ENCODE measurements at places on chromosomes 1 and 21.

- DNase-seq = no peak
Measured at GRCh38 chr1:236844499-236845271, 49.6 kb downstream of the MTR start.

GRCh38 chr1:109091078-109091838, 694 bp downstream of the TMEM167B start:
- DNase-seq = peak; percentile 37

DNA sequence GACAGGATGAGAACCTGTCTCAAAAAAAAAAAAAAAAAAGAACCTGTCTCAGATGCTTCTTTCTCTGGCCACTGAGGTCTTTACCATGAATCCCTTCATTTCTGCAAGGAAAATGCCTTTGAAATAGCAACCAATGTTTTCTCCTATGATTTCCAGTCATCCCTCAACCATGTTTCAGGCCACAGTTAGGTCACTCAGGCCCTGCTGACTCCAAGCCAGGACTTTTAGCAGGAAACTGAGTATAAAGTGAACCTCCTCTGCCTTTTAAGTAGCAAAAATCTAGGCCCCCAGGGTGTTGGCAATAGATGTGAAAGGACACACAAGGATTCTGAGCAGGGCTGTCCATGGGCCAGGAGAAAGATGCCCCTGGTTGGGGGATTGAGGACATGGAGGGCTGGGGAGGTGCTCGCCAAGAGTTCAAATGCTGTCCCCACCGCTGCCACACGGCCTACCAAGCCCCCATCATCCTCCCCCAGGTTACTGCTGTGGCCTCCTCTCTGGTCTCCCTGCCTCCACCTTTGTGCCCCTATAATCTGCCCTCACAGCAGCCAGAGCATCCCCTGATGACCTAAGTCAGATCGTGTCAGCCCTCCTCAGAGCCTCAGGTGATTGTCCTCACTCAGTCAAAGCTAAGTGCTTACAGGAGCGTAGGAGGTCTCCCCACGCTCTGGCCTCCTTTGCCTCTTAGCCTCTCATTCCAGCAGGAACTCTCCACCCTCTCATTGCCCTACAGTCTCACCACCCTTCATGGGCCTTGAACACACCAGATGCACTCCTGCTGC, 54.6 kb downstream of the MATN1 start:
- no peak for DNase-seq

DNA sequence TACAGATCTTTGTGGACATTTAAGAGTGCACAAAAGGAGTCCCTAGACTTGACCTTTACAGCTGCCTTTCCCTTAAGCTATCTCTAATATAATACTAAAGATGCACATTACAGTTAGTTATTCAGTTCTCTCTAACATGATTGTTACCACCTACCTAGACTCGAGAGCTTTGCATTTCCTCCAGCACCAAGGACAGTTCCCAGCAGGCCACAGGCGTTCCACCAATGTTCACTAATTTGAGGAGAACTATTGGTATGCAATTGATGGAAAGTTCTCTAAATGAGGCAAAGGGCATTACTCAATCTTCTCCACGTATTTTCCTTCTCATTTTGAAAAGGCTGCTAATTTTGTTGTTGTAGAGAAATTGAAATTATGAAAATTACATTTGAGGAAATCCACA, 5.4 kb upstream of the NTNG1 start:
- DNase-seq = peak; percentile 46

- no peak for DNase-seq
Measured at GRCh38 chr1:210234329-210234757, 1.7 kb downstream of the SERTAD4 start.

GRCh38 chr1:156114101-156114918, at the start of gene LMNA:
TSS of gene LMNA (plus strand) at chr1:156114711. CDS start at chr1:156114919, 208 bp downstream.
- peak; percentile 97 for DNase-seq

GRCh38 chr1:29842130-29842529, 605.8 kb downstream of the PTPRU start:
- DNase-seq = no peak

DNA sequence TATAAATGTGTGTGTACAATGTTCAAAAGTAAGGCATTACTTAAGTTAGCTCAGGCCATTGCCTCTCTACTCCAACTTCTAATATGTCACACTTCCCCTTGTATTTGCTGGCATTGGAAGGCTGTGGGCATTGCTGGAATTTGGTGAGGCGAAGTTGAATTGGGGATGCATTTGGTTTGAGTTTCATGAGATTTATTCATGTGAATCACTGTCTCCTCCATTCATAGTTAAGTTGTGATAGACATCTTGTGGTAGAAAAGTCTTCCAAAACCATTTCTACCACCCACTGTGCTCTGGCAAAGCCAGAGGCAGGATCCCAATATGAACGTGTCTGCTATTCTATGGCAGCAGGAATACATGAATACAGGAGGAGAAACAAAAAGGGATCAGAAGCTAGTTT, 397.8 kb upstream of the USP24 start:
- DNase-seq = no peak

DNA sequence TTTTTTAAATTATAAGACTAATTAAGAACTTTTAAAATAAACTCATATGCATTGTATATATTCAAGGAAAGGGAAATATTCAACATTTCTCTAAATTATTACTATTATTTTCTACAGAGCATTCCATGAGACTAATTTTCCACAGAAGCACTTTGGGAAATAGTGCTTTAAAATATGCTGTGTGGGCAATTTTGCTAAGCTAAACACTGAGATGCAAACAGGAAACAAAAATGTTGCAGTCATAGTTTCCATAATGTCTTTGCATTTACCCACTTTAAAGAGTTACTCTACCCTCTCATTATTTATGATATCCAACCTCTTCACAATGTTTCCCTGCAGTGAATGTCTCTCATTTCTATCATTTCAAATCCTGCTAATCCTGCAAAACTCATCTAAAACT, 269.6 kb upstream of the BEND5 start:
- DNase-seq = no peak

DNA sequence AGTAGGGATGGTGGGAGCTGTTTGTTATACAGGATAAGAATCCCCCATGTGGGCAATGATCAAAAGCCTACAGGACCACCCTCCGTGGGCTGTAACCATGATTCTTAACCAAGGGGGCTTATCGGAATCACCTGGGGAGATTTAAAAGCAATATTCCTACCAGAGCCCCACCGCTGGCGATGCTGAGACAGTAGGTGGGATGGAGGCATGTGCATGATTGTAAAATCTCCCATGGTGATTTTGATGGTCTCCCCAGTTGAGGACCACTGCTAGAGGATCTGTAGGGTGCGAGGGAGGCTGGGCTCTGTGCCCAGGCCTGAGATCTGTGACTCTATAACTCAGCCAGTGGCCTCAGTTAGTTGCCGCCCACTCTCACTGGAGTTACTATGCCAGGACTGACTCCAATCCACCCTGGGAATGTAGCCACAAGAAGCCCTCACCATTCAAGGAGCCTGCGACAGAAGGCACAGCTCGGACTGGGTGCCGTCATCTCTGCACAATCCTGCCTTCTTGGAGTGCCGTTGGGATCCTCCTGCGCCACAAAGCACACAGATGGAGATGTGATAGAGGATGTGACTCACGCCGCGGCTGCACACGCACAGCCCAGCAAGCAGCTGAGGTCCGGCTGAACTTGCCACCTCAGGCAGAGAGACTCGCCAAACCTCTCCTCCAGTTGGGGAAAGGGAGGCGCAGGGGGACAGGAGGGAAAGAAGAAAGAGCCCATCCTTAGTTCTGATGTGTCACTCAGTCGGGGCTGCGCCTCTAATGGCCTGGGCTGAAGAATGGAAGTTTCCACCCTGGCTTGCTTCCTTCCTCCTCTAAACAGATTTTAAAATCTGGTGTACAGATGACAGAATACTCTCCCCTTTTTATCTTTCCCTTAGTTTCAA, 26.5 kb downstream of the AKNAD1 start:
- no peak for DNase-seq

DNA sequence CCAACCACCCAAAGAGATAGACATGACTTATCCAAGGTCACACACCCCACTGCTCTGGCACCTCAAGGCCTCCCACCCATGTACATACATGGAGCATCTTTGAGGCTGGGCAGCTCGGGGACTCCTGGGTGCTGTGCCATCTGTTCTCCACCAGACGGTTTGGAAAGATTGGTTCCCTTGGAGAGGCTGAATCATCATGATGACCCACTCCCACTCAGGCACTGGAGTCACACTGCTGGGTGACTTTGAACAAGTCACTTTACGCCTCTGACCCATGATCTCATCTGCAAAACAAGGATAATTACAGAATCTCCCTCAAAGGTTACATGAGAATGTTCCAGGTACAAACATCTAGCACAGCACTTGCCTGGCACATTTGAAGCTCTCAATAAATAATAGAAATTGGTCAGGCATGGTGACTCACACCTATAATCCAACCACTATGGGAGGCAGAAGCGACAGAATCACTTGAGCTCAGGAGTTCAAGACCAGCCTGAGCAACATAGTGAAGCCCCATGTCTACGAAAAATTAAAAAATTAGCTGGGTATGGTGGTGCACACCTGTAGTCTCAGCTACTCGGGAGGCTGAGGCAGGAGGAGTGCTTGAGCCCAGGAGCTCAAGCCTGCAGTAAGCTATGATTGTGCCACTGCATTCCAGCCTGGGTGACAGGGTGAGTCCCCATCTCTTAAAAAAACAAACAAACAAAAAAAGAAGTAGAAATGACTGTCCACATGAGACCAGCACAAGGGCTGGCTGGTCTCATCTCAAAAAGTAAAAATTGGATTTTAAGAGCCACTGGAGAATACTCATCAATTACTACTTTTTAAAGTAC, 74.9 kb downstream of the RRAGC start:
- DNase-seq = no peak

GRCh38 chr21:45931397-45931969, 50.1 kb upstream of the COL6A1 start:
- no peak for DNase-seq

DNA sequence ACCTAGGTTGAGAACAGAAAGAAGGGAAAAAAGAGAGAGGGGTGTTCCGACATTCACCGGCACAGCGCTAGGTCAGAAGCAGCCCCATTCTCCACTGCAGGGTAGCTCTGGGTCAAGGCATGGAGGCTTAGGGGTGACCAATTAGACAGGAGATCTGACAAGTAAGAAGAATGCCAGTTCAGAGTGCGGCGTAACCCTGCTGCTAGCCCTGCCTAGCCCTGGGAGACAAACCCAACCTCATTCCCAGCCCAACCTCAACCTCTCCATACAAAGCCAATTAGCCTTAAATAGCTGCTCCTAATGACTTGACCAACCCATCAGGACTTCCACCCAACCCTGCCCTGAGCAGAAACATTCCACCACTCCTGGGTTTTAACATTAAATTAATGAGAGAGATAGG, 3.4 kb downstream of the PRELP start:
- DNase-seq = no peak

- no peak for DNase-seq
Measured at GRCh38 chr1:174242856-174243255, 83.5 kb downstream of the RABGAP1L start.

DNA sequence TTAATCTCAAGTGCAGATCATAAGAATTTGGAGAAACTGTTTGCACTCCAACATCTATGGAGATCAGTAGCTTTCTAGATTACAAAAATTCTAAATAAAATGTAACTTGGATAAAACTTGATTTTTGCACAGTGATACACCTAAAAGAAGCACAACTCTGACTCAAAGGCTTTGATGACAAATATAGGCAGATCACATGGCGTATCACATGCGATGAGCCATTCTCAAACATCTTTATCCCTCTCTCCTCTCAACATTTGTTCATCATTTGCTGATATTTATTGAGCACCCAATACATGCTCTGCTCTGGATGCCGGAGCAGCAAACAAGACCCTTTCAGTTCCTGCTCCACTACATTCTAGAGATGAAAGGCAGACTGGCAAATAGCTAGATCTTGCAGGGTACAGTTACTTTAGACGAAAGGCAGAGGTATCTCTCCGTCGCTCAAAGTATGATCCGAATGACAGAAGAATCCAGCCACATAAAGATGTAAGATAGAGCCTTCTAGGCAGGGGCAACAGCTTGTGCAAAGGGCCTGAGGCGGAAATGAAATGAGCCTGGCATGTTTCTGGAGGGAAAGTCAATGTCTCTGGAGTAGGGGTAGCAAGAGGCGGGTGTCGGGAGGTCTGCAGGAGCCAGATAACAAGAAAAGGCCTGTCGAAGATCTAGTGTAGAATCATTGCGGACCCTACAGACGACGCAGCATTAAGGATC, 145.8 kb upstream of the ERRFI1 start:
- DNase-seq = no peak

- no peak for DNase-seq
Measured at GRCh38 chr1:9654051-9654833, 2.7 kb downstream of the PIK3CD start.

DNA sequence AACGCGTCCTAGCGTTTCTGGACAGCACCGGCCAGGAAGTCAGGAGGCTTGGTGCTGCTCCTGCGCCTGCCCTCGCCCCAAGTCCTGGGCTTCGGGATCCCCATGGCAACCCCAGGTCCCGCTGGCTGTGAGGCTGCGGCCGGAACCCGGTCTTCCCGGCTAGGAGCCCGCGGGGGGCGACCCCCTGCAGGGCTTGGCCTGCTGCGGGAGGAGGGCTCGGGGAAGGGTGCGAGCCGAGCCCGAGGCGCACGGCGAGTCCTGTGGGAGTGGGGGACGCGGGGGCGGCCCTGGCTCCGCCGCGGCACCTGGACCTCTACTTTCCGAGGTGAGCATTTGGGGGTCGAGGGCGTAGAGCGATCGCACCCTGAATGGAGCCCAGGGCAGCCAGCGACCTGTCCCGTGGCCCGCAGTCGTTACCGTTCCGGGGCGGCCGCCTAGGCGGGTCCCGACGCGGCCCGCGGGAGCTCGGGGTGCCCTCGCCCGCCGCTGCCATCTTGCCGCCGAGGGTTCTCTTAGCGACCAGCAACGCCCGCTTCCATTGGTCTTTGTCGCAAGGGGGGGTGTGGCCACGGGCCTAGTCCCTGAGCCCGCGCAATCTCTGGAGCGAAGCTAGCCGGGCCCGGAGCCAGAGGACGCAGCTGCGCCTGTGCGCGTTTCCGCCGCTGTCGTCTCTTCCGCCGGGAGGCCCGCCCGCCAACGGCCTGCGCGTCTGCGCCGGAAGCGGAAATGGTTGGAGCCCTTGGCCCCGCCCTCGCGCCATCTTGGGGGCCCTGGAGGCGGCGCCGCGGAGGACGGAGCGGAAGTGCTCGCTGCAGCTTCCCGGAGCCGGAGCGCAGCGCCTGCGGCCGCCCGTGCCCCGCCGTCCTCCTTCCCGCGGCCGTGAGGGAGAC, at the start of the genes MORN1 and RER1:
Gene MORN1, minus strand, starts transcription at position 514 of the 890 bp plus-strand sequence. Its CDS starts 21 bp downstream, at position 493.
Gene RER1, plus strand, starts transcription at position 801 of the 890 bp plus-strand sequence. CDS start 3,950 bp downstream, outside the sequence.
- peak; percentile 99 for DNase-seq

GRCh38 chr1:89986020-89986419, 8.9 kb upstream of the ZNF326 start:
- no peak for DNase-seq

DNA sequence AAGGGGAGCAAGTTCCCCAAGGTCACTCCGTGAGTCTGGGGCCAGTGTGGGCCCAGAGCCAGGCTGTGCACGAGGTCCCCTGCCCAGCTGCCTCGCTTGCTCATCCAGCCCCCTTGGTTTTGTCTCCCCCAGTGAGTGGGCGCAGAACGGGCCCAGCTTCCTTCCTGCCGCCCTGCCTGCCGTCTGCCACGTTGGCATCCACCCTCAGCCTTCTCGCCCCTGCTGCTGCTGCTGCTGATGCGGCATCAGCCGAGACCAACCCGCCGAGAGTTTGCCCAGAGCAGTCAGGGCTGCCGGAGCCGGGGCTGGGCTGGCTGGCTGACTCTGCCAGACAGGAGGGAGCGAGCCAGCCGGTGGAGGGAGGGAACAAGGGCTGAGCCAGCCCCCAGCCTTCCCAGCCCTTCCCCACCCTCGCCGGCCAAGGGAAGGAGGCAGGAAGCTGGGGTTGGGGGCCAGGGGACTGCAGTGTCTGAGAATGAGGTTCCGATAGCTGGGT, 31.4 kb upstream of the WASF2 start:
- no peak for DNase-seq

- DNase-seq = no peak
Measured at GRCh38 chr1:182713939-182714338, 29.6 kb upstream of the RGS8 start.

GRCh38 chr1:152776361-152776760, 1.4 kb downstream of the LCE1F start:
- no peak for DNase-seq

Measured in NCI-H226 (cell line).